H1 (cell line): ENCODE measurements at places on chromosomes 12 and 14.
A peak's percentile ranks its signal among the peaks of the same experiment; 100 is the strongest.

DNA sequence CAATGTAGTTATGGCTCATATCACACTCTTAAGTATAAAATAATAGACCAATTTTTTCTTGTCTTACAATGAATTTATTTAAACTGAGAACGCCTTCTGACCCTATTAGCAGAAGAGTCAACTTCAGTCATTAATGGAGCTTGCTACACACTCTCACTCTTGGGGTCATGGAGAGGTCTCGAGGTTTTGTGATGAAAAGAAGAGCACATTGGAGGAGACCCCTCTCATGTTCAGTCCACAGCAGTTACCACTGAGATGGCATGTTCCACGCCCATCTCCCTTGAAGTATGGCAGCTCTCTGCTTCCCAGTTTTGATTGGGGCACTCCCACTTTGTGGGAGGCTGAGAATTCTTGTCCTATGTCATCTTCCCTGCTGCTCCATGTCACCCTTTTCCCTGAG, 266.4 kb downstream of the RPS29 start:
- DNase-seq = no peak

GRCh38 chr14:32805979-32806378, 132.7 kb upstream of the NPAS3 start:
- no peak for DNase-seq

DNA sequence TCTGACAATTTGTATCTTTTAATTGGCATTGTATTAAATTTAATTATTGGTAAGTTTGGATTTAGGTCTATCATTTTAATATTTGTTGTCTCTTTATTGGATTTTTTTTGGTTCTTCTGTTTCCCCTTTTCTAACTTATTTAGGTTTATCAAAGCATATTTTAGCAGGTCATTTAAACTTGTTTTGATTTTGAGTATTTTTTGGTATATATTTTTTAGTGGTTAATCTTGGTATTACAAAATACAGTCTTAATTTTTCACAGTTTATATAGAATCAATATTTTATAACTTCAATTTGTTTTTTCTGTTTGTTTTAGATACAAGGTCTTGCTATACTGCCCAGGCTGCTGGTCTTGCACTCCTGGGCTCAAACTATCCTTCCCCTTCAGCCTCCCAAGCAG, 15.5 kb upstream of the ADGRD1 start:
- DNase-seq = no peak

GRCh38 chr14:101072945-101073597, 169.5 kb upstream of the RTL1 start:
- DNase-seq = peak; percentile 59

DNA sequence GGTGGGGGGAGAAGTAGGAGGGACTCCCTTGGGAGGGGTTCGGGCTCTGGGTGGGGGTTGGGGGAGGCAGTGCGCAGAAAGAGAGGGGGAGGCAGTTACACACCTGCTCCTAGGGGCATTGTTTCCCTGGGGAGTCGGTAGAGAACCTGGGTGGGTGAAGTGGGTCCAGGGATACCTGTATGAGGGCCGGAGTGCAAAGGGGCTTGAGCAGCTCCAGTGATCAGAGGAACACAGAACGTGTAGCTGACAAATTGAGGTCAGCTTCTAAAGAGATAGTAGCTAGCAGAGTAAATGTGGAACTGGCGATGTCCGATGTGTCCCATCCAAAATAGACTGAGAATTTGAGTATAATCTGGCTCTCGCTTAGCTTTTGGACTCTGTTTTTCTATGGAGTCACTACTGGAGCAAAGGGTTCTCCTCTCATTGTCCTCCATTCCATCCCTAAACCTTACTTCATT, 502 bp downstream of the SMARCD1 start:
- DNase-seq = no peak

DNA sequence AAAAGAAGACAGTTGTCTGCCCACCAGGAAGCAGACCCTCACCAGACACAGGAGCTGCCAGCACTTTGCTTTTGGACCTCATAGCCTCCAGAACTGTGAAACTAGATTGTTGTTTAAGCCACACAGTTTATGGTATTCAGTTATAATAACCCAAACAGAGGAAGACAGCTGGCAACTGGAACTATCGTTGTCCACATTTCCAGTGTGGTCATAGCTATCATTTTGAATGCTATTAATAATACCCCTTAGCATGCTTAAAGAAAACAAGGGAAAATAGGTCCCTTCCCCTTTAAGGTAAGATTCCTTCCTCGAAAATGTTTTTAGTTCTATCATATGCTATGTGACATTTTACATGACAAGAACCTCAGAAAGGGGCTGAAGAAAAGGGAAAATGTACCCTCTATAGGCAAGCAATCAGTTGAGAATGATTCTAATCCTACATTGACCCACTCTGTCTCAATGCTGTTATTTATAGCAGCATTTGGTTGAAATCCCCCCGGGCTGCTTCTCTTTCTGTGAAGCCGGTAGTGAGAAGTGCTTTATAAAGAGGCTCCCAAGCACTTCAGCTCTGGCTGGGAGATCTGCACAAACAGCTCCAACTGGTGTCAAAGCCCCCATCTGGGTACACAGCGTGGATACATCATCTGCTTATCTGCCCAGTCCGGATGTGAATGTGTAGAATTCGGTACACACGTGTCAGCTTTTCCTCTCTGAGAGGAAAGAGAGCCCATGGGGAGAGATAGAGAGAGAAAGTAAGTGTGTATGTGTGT, 221.2 kb upstream of the FLRT2 start:
- no peak for DNase-seq

- DNase-seq = no peak
Observed at GRCh38 chr12:131557078-131557709, 153.7 kb upstream of the SFSWAP start.
